Stimulated activated CD8-positive, alpha-beta memory T cell treated with anti-CD3 and anti-CD28 coated beads, Interleukin-4, amount 100 ng/mL, for 1 hour (primary cell): ENCODE measurements at places on chromosomes 1 and 21.

GRCh38 chr1:211375146-211375818, 48.6 kb downstream of the TRAF5 start:
- no peak for DNase-seq

- DNase-seq, result peak; percentile 3
Measured at GRCh38 chr21:33894736-33895288, 20.8 kb downstream of the ATP5PO start.

- DNase-seq, result no peak
Measured at GRCh38 chr21:33895356-33895755, 20.2 kb downstream of the ATP5PO start.

DNA sequence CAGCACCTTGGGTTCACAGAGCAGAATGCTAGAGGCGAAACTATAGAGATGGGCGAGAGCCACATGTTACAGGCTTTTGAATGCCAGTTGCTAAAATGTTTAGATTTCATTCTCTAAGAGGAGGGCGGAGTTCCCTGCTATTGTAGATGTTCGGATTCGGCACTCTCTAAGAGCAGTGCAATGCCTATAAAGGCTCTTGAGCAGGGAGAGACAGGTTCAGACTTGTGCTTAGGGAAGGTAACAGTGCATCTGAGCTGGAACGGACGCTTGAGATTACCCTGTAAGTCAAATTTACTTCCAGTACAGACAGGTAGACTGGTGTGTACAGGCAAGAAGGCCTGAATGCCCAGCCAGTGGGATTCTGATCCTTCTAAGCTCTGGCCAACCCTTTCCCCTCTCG, 15.3 kb downstream of the LURAP1 start:
- DNase-seq, result no peak

- no peak for DNase-seq
Measured at GRCh38 chr1:199937161-199937560, 90.3 kb upstream of the NR5A2 start.

DNA sequence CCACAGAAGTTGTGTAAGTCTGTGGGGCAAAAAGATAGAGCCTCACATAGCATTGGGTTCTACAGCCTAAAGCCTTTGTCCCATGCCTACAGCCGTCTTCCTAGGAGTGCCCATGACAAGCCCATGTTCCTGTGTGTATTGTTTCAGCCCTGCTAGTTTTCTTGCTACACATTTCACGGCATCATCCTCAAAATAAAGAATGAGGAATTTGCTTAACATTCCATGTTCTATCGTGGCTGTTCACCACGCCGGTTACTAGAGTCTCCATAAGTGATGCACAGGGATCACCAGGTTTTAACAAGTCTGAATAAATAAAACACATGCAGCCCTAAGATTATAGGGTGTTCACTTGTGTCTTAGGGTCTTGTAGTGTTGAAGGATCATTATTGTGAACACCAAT, 87.4 kb upstream of the NGF start:
- no peak for DNase-seq

GRCh38 chr1:84427250-84428188, 29.2 kb downstream of the DNASE2B start:
- no peak for DNase-seq

DNA sequence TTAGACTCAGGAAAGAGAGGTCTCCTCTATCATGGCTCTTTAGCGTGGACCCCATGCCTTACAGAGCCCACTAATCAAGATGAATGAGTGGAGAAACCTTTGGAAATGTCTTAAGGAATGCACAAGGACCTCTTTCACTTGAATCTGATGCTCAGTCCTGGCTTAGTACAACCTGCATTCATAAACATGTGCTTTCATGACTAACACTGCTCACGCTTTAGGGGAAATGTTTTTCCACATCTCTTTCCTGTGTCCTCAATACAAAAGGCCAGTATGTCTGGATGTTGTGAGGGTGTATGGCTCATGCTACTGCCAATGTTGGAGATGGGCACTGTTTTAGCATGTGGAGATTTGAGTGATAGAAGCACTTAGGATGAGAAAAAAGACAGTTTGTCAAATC, 14.2 kb upstream of the GNG12 start:
- no peak for DNase-seq

GRCh38 chr1:30525631-30525970, 197.8 kb downstream of the MATN1 start:
- no peak for DNase-seq

DNA sequence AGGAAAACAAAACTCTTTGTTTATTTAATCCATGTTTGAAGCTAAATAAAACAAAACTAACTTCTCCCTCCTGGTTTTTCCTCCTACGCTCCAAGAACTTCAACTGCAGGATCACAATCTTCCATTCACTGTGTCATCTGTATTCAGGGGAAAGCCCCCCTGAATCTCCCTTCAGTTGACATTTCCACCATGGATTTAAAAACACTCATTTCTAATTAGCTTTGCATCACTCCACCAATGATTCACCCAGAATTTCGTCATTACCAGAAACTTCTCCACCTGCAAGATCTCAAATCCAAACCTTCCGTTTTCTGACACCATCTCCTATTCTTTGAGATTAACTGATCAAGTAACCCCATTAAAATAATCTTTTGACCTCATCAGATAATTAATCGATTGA, 10.9 kb upstream of the RGS5 start:
- no peak for DNase-seq

DNA sequence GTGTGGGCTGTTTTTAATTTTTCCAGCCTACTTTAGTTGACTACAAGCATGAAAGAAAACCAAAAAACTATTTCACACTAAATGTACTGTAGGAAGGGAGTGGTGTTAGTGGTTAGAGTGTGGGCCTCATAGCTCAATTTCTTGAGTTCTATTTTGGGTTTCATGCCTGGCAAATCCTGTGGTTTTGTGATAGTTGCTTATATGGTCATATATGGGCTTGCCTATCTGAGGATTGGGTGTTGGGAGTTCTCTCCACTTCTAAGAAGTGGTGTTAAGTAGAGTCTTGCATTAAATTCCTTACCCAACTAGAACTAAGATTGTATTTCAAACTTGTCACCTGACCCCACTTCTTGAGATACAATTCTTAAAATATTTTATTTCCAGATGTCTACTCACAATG, 37.8 kb upstream of the COL11A1 start:
- no peak for DNase-seq

GRCh38 chr21:34262469-34262845, 101.3 kb upstream of the KCNE2 start:
- DNase-seq, result no peak

DNA sequence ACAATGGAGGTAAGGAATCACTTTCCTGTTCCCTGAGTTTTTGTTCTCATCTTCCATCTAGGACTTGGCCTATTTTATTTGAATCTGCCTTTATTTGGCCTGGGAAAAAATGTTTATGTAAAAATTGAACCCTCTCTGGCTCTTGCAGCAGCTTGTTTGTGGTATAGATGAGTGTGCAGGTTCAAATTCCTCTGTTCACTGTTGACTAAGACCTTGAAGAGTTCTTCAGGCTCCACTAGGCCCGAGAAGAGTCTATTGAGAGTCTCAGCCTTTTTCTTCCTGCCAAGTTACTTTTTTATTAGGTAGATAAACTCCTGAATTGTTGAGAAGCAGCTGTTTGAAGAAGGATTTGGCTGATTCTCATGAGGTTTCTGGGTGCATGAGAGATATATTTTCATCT, 248.8 kb upstream of the ADGRL2 start:
- DNase-seq, result no peak

DNA sequence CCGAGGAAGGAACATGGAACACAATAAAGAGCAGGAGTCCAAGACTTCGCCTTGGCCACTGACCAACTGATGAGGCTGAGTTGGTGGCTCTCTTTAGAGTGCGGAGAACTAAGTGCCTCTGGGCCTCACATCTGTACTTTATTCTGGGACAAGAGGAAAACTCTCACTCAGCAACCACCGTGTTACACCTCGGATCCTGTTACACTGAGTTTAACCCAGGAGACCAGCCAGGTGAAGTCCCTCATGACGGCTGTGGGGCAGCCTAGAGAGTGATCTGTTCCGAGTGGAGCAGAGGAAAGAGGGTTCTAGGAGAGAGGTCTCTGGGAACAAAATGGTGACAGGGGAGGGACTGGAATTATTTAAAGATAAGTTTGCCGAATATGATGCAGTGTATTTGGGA, 33.5 kb upstream of the AGL start:
- DNase-seq, result no peak

DNA sequence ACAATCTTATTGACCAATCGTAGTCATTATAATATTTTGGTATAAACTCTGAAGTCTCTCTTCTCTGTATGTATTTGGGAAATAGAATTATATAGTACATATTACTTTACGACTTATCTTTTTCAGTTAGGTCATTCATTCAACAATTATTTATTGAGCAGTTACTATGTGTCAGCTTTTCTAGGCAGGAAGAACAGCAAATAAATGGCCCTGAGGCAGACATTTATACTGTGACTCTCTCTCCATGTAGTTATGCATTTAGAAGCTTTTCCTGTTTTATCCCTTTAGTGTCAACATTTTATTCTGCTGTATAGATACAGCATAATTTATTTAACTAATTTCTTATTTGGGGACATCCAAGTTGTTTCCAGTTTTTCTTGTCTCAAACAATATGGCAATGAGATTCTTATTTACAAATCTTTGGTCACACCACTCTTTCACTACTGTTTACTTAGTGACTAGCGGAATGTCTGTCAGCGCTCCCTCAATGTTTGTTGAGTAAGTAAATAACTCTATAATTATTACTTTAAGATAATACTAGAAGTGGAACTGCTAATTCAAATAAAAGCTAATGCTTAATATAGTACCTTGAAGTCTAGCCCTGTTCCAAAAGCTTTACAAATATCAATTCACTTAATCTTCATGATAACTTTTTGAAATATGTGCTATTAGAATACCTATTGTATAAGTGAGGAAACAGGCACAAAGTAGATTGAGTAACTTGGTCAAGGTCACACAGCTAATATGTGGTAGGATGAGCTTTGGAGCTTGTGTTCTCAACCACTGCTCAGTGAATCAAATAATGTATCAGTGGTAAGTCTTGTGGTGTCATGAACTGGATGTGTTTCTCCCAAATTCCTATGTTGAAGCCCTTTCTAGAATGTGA, 465.6 kb downstream of the SIPA1L2 start:
- DNase-seq, result no peak

- no peak for DNase-seq
Measured at GRCh38 chr1:173150795-173151194, 56.3 kb downstream of the TNFSF4 start.

DNA sequence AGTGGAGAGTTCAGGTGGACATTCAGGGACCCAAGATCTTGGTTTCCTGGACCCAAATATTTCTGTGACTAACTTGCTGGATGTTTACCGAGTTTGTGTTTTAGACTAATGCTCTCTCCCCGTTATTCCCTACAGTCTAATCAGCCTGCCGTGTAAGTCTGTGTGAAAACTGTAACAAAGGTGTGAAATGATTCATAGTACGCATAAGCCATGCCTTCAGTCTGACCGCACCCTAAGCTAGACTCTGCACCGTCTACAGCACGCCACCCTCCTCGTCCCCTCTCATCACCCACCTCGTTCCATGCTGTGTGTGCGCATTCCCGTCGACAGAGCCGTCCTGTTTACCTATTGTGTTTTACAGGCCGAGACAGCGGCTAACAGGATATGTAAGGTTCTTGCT, 50.5 kb downstream of the ACTN2 start:
- DNase-seq, result no peak

- no peak for DNase-seq
Measured at GRCh38 chr1:39352881-39353280, 138.6 kb upstream of the BMP8A start.

DNA sequence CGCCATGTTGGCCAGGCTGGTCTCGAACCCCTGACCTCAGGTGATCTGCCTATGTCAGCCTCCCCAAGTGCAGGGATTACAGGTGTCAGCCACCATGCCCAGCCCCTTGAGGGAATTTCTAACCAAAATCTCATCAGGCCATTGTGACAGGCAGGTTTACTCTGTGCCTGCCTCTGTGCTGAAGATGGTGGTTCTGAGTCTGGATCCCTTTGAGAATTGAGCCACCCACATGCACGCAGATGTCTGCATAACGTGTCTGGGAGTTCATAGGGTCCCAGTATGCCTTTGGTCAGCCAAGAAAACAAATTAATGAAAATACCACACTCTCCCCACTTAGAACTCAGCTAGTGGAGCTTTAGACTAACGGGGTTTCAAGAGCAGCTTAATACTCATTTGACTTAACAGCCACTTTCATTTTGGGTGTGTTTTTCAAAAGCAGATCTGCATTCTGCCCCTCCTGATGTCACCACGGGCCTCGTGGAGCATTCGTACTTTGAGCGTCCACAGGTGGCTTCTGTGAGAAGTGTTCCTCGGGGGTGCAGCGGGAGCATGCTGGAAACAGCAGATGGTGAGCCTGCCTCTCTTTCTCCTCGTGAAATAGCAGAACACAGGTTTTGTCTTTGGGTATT, 45.3 kb downstream of the DIP2A start:
- DNase-seq, result no peak

- DNase-seq, result no peak
Measured at GRCh38 chr1:173937062-173937461, 19.9 kb upstream of the SERPINC1 start.

- no peak for DNase-seq
Measured at GRCh38 chr21:32803651-32804050, 32.1 kb upstream of the PAXBP1 start.

GRCh38 chr1:60911966-60912697, 170.2 kb upstream of the NFIA start:
- DNase-seq, result no peak

- no peak for DNase-seq
Measured at GRCh38 chr1:156082309-156083091, at the start of gene MEX3A. TSS of gene MEX3A (minus strand) at chr1:156082465. CDS start at chr1:156081998, 467 bp downstream.

DNA sequence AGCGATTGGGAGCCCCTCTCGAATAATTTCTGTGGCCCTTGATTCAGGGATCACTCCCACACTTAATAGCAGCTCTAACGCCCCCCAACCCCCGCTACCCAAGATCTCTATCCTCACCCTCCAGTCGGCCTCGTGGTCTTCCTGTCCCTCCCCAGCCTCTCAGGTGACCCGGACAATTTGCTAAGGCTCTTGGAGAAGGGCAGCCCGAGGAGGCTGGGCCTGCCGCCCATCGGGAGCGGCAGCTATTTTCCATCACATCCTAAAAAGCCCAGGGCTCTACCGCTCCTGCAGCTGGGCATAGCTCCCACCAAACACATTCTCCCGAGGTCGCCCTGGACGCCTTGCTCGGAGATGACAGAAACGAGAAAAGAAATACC, 12.0 kb upstream of the PHLDA3 start:
- no peak for DNase-seq

GRCh38 chr1:41895552-41895951, 23.2 kb downstream of the HIVEP3 start:
- DNase-seq, result no peak

DNA sequence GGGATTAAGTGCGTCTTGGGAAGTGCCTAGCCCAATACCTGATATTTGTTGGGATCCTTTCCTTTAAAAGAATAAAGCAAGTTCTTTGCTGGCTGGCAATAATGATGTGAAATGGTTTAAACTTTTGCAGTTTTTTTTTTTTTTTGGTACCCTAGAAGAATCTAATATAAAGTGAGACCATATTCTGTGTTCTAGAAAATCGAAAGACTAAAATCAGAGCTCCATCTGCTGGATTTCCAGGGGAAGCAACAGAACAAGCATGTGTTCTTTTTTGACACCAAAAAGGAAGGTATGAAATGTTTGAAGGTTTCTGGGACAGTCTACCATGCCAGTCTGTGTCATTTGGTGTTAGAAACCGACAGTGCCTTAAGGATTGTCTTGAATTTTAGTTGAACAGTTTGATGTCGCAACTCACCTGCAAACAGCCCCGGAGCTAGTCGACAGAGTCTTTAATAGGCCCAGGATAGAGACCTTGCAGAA, 6.4 kb downstream of the UTP11 start:
- DNase-seq, result no peak
